ENCODE measurements at places on chromosomes 5 and 9.
A peak's percentile ranks its signal among the peaks of the same experiment; 100 is the strongest.

DNA sequence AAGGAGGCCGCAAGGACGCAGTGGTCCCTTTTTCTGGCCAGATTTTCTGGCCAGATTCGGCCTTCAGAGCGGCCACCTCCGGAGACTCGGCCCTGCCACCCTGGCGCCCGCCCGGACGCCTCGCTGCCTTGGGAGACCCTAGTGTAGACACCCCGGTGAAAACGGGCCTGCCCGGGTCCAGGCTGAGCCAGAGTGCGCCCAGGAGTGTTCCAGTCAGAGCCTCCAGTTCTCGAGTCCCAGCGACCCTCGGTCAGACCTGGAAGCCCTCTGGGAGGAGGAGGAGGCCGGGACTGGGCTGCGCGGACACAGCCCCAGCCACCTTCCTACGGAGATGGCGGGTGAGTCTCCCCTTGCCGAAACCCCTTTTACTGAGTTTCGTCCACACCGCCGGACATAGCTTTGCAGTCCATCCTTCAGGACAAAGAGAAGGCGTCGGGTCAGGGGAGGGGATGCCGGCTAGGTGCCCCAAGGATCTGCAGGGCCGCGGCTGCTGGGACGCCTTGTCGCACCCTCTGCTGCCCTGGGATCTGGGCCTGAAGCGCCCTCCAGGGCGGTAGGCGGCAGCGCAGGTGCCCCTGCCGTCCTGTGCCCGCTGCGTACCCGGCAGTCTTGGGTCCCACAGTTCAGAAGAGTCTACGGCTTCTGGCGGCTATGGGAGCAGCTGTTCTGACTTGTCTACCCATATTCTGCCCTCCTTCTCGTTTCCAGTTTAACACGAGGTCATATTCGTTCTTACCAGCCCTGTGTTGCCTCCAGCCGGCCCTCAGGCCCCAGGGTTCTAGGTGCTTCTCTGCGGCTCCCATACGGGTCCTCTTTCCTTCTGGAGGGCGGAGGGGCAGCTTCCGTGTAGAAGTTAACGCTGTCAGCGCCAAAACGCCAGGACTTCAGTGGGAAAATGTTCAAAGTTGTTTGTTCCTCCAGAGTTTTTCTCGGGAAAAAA is 1771.7 kb upstream of the CDH9 start:
- DNase-seq: no peak

- DNase-seq: no peak
Observed at GRCh38 chr5:177314376-177315342, 3.0 kb upstream of the MXD3 start.

GRCh38 chr9:131404581-131404980 is 10.7 kb downstream of the PRRC2B start:
- no peak for DNase-seq

- no peak for DNase-seq
Observed at GRCh38 chr5:109805472-109805871, 115.7 kb downstream of the MAN2A1 start.

- no peak for DNase-seq
Observed at GRCh38 chr5:39414426-39414825, 10.4 kb downstream of the DAB2 start.

DNA sequence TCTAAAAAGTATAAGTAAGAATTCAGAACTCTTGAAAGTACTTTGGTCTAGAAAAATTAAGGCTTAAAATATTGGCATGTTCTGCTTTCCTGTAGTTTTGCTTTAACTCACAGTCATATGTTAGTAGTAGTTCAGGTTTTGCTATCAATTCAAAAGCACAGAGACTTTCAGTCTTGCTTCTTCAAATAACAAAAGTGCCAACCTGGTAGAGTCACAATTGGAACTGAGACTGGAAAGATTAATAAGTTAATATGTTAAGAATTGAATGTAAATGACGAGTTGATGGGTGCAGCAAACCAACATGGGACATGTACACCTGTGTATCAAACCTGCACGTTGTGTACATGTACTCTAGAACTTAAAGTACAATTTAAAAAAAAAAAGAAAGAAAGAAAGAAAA is 822.3 kb downstream of the MTRR start:
- no peak for DNase-seq

DNA sequence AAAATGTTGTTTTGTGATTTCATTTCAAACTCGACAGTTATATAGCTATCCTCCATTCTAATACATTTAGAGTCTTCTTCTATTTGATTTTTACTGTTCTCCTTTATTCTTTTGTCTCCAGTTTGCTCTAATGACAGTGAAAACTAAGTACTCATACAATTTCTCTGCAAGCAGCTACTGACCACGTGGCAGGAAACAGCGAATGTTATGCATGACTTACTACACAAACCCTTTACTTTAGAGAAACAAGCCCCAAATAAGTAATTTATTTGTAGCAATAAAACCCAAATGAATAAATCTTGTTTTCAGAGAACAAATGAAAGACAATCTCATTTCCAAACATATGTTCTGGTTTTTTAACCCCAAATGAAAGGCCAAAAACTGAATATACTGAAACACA is 41.9 kb downstream of the CDH6 start:
- no peak for DNase-seq

DNA sequence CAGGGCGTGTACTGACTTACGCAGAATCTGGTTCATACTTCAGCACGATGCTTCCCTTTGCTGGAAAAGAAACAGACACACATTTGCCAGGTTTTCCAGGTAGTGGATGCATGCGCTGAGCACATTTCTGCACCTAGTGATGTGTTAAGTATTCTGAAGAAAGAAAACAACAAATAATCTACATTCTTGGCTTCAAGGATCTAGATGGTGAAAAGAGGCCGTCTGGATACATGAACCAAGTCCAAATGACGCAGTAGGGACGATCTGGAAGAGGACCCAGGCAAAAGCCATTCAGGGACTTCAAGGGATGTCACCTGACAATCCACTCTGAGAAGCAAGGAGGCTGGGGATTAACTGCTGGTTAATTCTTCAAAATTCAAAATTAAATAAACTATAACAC is 30.4 kb downstream of the NSUN2 start:
- DNase-seq: no peak

- no peak for DNase-seq
Observed at GRCh38 chr5:111280282-111280951, 56.2 kb downstream of the CAMK4 start.

- peak; percentile 56 for DNase-seq
Observed at GRCh38 chr5:151239237-151239861, 13.6 kb upstream of the GM2A start.

DNA sequence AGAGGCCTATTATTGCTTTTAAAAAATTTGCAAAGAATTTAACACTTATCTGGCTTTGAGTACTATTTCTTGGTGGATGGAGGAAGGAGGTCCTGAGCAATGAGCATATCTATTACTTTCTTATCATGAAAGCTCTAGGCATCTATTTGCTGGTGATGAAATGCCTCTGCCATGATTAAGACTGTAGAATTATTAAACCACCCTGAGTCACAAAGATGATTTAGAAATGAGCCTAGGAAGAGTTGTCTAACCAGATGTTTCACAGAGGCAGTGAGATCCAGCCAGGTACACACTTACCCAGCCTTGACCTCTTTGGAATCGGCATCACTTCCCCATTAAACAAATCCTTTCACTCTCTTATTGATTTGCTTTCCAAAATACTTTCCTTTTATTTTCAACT is 304.4 kb upstream of the KIF2A start:
- DNase-seq: no peak

GRCh38 chr5:159921721-159922120 is 5.4 kb downstream of the ADRA1B start:
- no peak for DNase-seq

GRCh38 chr9:103301051-103301450 is 305.9 kb downstream of the CYLC2 start:
- DNase-seq: no peak
